Osteoblast (primary cell): ENCODE measurements at places on chromosomes 1 and 21. TPM values are rescaled to one million over a fixed set of nuclear protein-coding genes. Genes with fewer than 3 reads are reported as not detected.

Gene CA14
- not detected in 2 replicates for total RNA-seq

Gene LENEP
- 0.88 TPM in 1 of 2 replicates, not detected in the other for total RNA-seq

Gene SORT1
- 45.1 and 48.5 TPM in 2 replicates for total RNA-seq

Gene UHMK1
- 43.9 and 51.4 TPM in 2 replicates for total RNA-seq

Gene VASH2
- total RNA-seq: 1.1 and 2.1 TPM in 2 replicates

Gene MAP1LC3C
- under 0.01 and 0.29 TPM in 2 replicates for total RNA-seq

Gene GJA9
- total RNA-seq: not detected in 2 replicates

Gene PTGFRN
- total RNA-seq: 40.2 and 52.7 TPM in 2 replicates

Gene NBPF12
- 9.8 and 13.0 TPM in 2 replicates for total RNA-seq

Gene PIP5K1A
- 64.5 and 67.7 TPM in 2 replicates for total RNA-seq

Gene TRIM58
- 0.29 and 0.36 TPM in 2 replicates for total RNA-seq

Gene SLC45A3
- total RNA-seq: 1.1 and 1.5 TPM in 2 replicates

Gene GJA8
- total RNA-seq: not detected in 2 replicates

Gene C1orf56
- total RNA-seq: 4.4 and 5.4 TPM in 2 replicates

Gene ATP6V1G3
- 0.36 TPM in 1 of 2 replicates, not detected in the other for total RNA-seq

Gene EFNA1
- 0.36 and 0.88 TPM in 2 replicates for total RNA-seq

Gene ZSCAN20
- 9.8 and 11.2 TPM in 2 replicates for total RNA-seq

Gene NUP210L
- total RNA-seq: under 0.01 TPM in 2 replicates

Gene SERPINC1
- under 0.01 TPM in 1 of 2 replicates, not detected in the other for total RNA-seq

Gene NTNG1
- total RNA-seq: 3.6 and 6.2 TPM in 2 replicates

Gene TNNI3K
- 0.59 and 0.72 TPM in 2 replicates for total RNA-seq

Gene ERO1B
- 2.9 and 4.7 TPM in 2 replicates for total RNA-seq

Gene PPIAL4G
- total RNA-seq: not detected in 2 replicates

Gene TNFSF4
- total RNA-seq: 0.59 and 1.1 TPM in 2 replicates

Gene ILF2
- total RNA-seq: 130 and 142 TPM in 2 replicates

Gene ATF3
- total RNA-seq: 3.2 and 3.6 TPM in 2 replicates
